ENCODE measurements at places on chromosomes 2 and 18. TPM values are rescaled to one million over a fixed set of nuclear protein-coding genes. Genes with fewer than 3 reads are reported as not detected.

Gene CDH2
- 326 TPM for total RNA-seq

Gene C2orf15
- 0.59 TPM for total RNA-seq

Gene DLX2
- 2.2 TPM for total RNA-seq

Gene CCDC68
- 2.2 TPM for total RNA-seq

Gene HOXD1
- not detected for total RNA-seq

Gene REG3A
- not detected for total RNA-seq

Gene AKAIN1
- not detected for total RNA-seq

DNA sequence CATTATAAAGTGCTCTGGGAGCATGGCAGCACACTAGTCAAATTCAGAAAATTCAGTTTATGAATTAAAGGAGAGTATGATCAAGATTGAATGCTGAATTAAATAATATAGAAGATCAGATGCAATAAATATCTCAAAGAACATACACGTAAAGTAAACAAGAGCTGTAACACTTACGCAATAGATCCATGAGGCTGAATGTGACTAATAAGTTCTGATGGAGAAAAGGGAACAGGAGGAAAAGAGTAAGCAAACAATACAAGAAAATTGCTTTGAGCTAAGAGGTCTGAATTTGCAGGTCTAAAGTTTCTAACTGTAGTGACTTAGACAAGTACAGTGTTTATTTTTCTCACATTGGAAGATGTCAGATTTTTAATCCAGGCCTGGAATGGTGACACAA is 646.7 kb upstream of the ZNF804A start:
- H3K27ac ChIP-seq: no peak overlapping the region
- H3K27me3 ChIP-seq: no peaks in the 10 kb centered on the region
- no peak for DNase-seq
- H3K4me3 ChIP-seq: no peak overlapping the region
- no peaks in the 10 kb centered on the region for H3K36me3 ChIP-seq
- no peaks in the 10 kb centered on the region for H3K4me1 ChIP-seq

DNA sequence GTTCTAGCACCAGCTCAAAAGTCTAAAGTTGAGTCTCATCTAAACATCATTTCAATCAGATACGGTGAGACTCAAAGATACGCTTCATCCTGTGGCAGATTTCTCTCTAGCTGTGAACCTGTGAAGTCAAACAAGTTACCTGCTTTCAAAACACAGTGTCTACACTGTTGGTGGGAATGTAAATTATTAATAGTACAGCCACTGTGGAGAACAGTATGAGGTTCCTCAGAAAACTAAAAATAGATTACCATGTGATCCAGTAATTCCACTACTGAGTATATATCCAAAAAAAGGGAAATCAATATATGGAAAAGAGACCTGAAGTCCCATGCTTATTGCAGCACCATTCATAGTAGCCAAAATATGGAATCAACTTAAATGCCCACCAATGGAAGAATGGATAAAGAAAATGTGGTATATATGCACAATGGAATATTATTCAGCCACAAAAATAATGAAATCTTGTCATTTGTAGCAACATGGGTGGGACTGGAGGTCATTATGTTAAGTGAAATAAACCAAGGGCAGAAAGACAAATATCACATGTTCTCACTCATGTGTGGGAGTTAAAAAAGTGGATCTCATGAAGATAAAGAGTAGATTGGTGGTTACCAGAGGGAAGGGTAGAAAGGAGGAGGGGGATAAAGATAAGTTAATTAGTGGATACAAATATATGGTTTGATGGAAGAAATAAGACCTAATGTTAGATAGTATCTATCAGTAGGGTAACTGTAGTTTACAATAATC is 11.7 kb downstream of the UBR3 start:
- peaks cover 3% of the 10 kb centered on the region for H3K36me3 ChIP-seq
- no peaks in the 10 kb centered on the region for H3K4me1 ChIP-seq
- H3K4me3 ChIP-seq: no peak overlapping the region
- H3K27ac ChIP-seq: no peak overlapping the region

DNA sequence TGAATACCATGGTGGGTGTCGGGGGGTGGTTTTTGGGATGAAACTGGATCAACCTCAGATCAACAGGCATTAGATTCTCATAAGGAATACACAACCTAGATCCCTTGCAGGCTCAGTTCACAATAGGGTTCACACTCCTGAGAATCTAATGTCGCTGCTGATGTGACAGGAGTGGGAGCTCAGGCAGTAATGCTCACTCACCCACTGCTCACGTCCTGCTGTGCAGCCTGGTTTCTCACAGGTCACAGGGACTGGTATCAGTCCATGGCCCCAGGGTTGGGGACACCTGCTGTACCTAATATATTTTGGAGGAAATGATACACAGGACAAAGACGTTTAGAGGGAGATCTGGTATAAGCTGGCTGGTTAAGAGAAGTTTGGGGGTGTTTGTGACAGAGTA is 338.8 kb downstream of the PLCL1 start:
- H3K4me1 ChIP-seq: no peaks in the 10 kb centered on the region
- no peak overlapping the region for H3K27ac ChIP-seq
- no peaks in the 10 kb centered on the region for H3K27me3 ChIP-seq
- no peak for DNase-seq
- H3K4me3 ChIP-seq: no peak overlapping the region

- no peaks in the 10 kb centered on the region for H3K27me3 ChIP-seq
- no peak overlapping the region for H3K4me3 ChIP-seq
- peaks cover 32% of the 10 kb centered on the region for H3K4me1 ChIP-seq
- peaks cover 59% of the 10 kb centered on the region for H3K36me3 ChIP-seq
Observed at GRCh38 chr2:190982262-190983034, 31.5 kb downstream of the STAT1 start.

GRCh38 chr18:44765456-44765855 is 84.8 kb downstream of the SETBP1 start:
- H3K27ac ChIP-seq: no peak overlapping the region
- no peak for DNase-seq
- no peaks in the 10 kb centered on the region for H3K27me3 ChIP-seq

DNA sequence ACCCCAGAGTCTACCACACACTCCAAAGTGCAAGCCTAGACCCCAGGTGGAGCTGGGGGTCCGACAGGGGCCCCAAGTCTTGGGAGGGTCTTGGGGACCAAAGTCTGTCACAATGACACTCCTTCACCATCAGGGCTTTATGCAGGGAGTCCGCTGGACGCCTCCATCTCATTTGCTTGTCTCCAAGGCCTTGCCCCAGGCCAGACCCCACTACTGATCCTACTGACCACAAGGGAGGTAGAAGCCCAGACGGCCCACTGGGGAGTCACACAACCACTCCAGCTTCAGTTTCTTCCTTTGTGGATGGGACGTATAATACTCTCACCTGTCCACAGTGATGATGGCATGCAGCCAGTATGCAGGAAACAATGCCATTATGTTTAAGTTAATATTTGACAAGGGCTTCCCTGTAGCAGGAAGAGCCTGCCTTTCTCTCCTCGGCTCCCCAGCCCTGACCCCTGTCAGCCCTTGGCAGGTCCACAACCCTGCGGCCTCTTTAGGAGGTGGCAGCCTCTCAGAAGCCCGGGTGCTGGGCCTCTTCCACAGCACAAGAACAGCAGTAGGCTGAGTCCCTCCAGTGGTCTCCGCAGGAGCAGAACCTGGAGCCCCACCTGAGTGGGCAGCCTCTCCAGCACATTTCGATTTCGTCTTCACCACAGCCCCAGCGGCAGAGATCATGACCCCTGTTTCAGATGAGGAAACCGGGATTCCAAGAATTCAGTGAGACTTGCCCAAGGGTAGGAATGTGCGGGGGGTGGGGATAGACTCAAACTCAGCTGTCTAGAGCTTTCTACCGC is 6.5 kb downstream of the BIN1 start:
- no peaks in the 10 kb centered on the region for H3K27me3 ChIP-seq
- DNase-seq: no peak
- no peak overlapping the region for H3K4me3 ChIP-seq
- H3K27ac ChIP-seq: no peak overlapping the region
- H3K4me1 ChIP-seq: peaks cover 23% of the 10 kb centered on the region

- no peaks in the 10 kb centered on the region for H3K36me3 ChIP-seq
- no peaks in the 10 kb centered on the region for H3K4me1 ChIP-seq
- no peak overlapping the region for H3K4me3 ChIP-seq
Observed at GRCh38 chr2:66555091-66555490, 120.2 kb downstream of the MEIS1 start.

DNA sequence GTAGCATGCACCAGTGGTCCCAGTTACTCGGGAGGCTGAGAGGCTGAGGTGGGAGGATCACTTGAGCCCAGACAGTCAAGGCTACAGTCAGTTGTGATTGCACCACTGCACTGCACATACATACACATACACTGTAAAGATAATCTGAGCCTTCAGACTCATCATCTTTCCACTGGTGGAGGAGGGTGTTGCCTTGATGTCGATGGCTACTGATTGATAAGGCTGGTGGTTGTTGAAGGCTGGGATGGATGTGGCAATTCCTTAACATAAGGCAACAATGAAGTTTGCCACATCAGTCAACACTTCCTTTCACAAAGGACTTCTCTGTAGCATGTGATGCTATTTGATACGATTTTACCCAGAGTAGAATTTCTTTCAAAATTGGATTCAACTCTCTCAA is 118.8 kb downstream of the IKZF2 start:
- DNase-seq: no peak
- no peaks in the 10 kb centered on the region for H3K4me1 ChIP-seq
- H3K27ac ChIP-seq: no peak overlapping the region
- H3K36me3 ChIP-seq: no peaks in the 10 kb centered on the region

GRCh38 chr2:85702800-85703199 is 8.6 kb downstream of the GNLY start:
- peaks cover 3% of the 10 kb centered on the region for H3K27me3 ChIP-seq
- H3K27ac ChIP-seq: no peak overlapping the region
- DNase-seq: no peak

DNA sequence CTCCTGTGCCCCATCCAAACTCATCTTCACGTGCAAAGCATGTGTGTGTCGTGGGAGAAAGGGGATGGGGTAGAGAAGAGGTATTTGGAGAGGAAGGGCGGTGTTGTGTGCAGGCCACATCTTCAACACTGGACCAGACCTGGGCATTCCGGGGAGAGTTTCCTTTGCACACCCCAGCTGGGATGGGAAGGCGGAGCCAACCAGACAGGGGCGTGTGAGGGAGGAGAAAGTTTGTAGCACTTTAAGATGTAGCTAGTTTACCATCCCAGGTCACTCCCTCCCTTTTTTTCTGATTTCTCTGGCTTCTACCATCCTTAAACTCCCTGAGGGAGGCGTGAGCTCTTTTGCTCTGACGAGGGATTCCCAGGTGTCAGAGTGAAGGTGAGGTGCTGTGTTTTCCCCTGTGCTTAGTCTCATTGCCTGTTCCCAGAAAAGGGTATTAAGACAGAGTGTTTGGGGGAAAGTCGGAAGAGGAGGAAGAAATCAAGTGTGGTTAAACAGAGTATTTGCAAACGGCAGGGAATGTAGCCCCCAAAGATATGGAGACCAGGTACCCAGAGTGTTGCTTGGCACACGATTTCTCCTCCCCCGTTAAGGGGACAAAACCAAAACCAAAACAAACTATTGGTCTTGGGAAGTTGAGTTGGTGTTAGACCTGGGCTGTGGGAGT is 1.6 kb downstream of the SETBP1 start:
- H3K4me1 ChIP-seq: peaks cover 15% of the 10 kb centered on the region
- H3K27me3 ChIP-seq: peaks cover 9% of the 10 kb centered on the region
- no peaks in the 10 kb centered on the region for H3K36me3 ChIP-seq

DNA sequence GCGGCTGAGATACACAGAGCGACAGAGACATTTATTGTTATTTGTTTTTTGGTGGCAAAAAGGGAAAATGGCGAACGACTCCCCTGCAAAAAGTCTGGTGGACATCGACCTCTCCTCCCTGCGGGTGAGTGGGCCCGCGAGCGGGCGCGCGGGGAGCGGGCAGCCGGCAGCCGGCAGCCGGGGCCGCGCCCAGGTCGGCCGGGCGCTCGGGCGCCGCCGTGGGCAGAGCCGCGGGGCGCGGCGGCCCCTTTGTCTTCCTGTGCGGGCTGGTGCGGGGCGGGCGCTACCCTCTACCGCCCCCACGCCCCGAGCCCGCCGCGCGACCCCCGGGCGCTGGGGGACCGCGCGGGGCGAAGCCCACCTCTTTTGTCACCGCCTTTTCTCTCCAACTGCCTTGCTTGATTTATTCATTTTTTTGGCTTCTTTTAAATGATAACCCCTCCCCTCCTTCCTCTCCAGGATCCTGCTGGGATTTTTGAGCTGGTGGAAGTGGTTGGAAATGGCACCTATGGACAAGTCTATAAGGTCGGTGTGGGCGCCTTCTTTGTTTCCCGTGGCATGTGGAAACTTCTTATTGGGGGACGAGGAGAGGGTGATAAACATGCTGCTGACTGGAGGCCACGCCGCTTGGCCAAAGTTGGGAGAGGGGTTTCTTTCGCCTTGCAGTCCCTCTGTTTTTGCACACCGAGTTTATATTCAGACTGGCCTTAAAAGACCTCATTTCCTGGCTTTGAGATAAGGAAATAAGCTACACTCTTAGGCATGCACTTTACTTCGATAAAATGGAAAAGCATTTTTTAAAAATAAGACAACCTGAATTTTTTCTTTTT is 722 bp downstream of the MAP4K4 start:
- no peaks in the 10 kb centered on the region for H3K27me3 ChIP-seq
- peak overlapping the region; percentile 97 for H3K4me3 ChIP-seq
- H3K27ac ChIP-seq: peak overlapping the region; percentile 71
- no peak for DNase-seq

GRCh38 chr18:56139792-56140254 is 498.6 kb downstream of the TXNL1 start:
- DNase-seq: peak; percentile 95
- H3K27ac ChIP-seq: peak overlapping the region; percentile 95
- no peaks in the 10 kb centered on the region for H3K36me3 ChIP-seq
- peak overlapping the region; percentile 7 for H3K4me3 ChIP-seq
- H3K4me1 ChIP-seq: peaks cover 16% of the 10 kb centered on the region

- no peaks in the 10 kb centered on the region for H3K27me3 ChIP-seq
- H3K4me1 ChIP-seq: no peaks in the 10 kb centered on the region
- no peak for DNase-seq
- no peak overlapping the region for H3K4me3 ChIP-seq
- H3K27ac ChIP-seq: no peak overlapping the region
Observed at GRCh38 chr2:16952368-16952767, 286.7 kb upstream of the CYRIA start.

Measured in astrocyte (in vitro differentiated cells and primary cell).